Sciatic nerve (tissue), 2 donors: ENCODE measurements at places on chromosomes 16 and 17. TPM values are rescaled to one million over a fixed set of nuclear protein-coding genes. Genes with fewer than 3 reads are reported as not detected.
A peak's percentile ranks its signal among the peaks of the same experiment; 100 is the strongest.

DNA sequence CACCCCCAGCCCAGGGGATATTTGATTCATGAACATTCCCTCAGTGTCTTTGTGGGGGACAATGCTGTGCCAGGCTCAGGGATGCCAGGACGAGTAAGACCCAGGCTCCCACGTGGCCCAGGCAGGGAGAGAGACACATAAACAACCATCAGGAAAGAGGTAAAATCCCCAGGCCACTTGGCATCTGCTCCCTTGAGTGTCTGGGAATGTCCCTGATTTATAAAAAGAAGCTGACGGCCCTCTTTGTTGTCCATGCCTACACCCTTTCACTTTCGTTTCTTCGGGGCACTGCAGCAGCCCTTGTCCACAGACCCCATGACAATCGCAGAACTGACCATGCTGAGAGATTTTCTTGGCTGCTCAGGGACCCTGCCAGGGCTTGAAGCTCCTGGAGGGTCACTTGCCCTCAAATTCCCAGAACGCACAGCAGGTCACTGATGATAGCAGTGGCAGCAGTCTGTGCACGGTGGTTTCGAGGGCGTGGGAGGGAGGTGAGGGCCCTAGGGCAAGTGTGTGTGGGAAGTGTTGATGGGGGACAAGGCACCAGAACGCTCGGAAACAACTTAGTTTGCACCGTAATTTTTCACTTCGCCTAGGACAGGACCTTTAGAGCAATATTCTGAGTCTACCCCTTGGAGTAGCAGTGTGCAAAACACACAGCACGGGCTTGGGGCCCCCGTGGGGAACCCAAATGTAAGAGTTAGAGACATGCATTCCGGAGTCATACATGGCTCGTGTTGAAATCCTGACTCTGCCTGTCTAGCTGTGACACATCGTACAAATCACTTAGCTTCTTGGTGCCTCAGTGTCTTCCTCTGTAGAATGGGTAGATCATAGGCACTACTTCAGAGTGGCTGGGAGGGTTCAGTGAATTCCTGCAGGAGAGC lies 4.7 kb downstream of the NOD2 start:
- no peak for DNase-seq

DNA sequence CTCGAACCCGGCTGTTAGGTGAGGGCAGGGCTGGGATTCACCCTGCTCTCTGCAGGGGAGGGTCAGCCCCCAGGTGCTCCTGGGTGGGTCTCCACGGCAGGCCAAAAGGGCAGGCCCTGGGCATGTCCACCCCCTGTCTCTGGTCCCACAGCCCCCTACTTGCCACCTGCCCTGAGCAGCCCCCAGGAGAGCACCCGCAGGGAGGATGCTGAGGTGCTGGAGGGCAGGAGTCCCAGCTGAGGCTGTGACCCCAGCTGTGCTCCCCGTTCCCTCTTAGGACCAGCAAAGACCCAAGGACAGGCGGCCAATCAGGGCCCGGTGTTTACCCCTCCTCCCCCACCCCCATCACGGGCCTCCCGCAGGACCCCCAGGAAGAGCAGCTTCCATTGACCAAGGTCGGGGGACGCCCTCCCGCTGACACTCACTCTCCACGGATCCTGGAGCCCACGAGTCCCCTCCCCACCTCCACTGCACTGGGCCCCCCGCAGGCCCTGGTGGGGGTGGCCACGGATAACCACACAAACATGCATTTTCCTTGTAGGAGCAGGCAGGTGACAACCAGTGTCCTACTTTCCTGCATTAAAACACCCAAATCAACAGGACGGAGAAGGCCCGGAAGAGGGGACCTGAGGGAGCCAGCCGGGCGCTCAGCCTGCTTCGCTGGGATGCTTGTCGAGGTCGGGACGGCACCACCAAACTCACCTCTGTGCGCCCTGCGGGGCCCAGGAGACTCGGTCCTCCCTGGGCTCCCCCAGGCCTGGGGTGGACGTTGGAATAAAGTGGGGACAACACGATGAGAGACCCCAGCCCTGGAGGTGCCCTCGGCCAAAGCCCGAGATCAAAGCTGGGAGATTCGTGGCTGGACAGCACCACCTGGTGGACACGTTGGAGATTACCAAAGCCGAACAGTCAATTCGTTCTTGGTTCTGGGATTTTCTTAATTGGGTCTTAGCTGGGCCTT lies 22.5 kb upstream of the ENPP7 start:
- peak; percentile 80 for DNase-seq

DNA sequence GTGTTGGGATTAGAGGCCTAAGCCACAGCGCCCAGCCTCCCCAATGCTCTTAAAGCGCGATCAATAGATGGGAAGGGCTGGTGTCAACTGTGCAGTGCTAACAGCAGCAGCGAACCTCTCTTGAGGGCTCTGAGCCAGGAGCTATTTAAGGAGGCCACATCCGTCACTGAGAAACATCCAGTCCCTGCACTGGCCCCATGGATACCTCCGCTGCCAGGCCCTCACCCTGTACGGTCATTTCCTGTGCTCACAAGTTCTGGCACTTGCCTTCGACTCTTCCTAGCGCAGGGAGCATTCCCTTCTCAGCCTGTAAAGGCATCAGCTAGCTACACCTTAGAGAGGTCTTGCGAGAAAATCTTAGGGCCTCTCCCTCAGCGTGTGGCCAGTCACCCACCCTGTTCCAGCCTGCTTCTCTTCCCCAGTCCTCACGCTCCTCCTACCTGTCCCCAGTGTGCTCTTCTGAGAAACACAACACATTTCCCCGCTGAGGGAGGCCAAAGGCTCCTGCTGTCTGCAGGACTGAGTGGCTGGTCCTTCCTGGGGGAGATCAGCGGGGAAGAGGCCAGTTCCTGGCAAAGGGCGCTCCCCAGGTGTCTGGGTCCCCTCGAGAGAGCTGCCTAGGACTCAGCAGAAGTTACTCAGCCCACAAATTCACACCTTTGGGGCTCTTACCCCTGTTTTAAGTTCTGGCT lies 28.6 kb downstream of the GTF3C1 start:
- no peak for DNase-seq

GRCh38 chr17:43351691-43352090 lies 47.1 kb upstream of the ARL4D start:
- no peak for DNase-seq

GRCh38 chr17:3630781-3631180 lies 5.3 kb downstream of the SHPK start:
- no peak for DNase-seq

- no peak for DNase-seq
These were observed 17.2 kb upstream of the ATP2A3 start for GRCh38 chr17:3981455-3981854.

DNA sequence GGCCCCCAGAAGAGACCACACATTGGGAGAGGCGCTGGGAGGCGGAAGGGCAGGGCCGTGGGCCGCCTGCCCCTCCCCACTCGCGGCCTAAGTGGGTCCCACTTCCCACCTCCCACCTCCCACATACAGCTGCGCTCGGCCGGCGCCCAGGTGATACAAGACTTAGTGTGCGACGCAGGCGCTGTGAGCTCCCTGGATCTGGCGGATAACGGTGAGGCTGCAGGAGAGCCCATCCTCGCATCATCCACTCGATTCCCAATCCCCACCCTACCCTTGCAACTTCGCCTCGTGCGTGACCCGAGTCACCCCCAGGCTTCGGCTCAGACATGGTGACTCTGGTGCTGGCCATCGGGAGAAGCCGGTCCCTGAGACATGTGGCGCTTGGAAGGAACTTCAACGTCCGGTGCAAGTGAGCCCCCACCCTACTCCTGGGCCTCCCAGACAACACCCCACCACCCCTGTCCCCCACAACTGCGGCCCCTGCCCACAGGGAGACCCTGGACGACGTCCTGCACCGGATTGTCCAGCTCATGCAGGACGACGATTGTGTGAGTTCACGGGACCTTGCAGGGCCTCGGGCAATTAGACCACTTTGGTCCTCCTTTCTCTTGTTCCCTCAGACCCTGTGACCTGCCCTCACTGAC lies 3.9 kb downstream of the CARMIL2 start:
- no peak for DNase-seq

GRCh38 chr16:75024594-75024993 lies 25.8 kb downstream of the ZNRF1 start:
- no peak for DNase-seq

GRCh38 chr17:48258331-48258730 lies 150.8 kb downstream of the SNX11 start:
- no peak for DNase-seq

DNA sequence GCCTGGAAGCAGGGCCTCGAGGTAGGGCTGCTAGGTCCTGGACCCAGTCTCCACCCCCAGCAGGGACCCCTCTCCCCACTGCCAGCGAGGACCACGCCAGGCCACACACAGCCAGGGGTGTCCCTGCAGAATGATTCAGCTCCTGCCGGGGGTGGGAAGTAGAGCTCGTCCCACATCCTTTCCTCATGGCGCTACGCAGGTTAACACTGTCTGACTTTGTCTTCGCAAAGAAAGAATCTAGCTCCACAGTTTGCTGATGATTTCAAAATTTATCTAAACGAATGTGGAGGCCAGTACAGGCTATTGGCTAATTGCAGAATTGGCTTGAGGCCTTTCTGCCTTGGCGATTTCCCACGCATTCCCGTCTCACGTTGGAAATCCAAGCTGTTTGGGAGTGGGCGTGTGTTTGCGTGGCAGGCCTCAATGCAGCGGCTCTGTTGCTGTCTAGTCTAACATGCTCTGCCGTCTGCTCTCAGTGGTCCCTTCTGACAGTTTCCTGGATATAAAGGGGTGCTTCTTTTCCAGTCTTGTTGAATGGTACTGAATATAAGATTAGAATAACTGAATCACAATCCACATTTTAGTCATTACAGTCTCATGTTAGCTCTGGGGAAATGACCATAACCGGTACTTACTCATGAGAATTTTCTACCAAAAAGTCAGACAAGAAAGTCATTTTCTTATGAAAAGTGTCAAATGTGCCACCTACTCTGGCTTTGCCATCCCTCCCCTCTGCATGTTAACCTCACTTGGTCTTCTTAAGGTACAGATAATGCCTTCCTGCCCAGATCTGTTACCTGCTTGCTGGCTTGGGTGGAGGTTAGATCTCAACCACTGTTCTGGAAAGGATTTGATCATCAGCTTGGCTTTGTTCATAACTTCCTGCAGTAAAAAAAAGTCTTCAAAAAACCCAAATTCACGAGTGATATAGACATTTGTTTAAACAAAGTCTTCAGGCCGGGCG lies 252.4 kb downstream of the NTN1 start:
- DNase-seq, result peak; percentile 65

DNA sequence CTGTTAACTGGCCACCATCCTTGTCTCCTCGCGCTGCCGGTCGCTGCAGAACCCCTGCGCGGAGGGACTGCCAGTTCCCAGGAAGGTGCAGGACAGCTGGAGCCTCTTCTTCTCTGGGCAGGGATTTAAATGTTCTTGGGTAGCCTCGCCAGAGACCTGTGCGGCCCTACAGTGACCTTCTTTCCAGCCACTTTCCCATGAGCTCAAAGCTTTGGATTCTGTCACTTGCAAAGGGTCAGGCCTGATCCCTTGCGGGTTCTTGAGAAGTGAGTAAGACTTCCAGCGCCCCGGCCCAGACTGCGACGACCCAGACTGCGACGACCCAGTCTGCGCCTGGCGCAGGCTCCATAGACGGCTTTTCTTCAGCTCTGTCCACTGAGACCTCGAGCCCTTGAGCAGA lies 1.4 kb upstream of the SLFN5 start:
- DNase-seq, result peak; percentile 59

DNA sequence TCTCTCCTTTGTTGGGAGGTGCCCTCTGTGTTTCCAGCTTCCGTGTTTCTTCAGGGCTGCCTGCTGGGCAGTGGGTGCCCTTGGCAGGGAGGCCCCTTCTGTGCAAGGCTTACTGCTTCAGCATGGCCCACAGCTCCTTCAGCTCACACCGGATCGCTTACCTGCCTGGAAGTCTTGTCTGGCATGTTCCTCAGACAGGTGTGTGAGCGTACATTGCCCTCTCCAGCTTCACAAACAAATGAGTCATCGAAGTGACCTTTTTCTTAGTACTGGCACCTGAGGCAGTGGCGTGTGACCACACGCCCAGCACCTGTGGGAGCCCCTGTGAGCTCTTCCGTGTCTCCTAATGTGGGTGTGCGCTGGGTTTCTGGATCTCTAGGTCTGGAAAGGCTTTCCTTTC lies 3.5 kb downstream of the RAB40C start:
- DNase-seq, result no peak

GRCh38 chr17:44636562-44636961 lies 19.7 kb upstream of the MEIOC start:
- DNase-seq, result no peak

GRCh38 chr17:38447502-38448085 lies 19.3 kb downstream of the ARHGAP23 start:
- no peak for DNase-seq

DNA sequence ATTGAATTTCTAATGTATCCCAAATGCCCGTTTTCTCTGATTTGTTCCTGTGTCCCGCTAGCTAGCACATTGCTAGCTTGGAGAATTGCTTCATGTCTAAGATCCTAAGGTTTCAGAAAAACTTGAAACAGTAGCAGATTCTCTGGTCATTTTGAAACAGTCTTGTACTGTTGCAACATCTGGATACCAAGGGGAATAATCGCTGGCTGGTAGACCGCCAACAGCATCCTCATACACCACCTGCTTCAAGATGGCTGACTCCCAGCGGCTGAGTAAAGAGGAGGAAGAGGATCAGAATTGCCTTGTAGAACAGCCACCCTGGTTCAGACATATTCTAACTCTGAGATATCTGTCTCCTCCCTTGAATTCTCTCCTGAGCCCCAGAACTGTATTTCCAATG lies 226.7 kb upstream of the ELAC2 start:
- DNase-seq, result no peak

DNA sequence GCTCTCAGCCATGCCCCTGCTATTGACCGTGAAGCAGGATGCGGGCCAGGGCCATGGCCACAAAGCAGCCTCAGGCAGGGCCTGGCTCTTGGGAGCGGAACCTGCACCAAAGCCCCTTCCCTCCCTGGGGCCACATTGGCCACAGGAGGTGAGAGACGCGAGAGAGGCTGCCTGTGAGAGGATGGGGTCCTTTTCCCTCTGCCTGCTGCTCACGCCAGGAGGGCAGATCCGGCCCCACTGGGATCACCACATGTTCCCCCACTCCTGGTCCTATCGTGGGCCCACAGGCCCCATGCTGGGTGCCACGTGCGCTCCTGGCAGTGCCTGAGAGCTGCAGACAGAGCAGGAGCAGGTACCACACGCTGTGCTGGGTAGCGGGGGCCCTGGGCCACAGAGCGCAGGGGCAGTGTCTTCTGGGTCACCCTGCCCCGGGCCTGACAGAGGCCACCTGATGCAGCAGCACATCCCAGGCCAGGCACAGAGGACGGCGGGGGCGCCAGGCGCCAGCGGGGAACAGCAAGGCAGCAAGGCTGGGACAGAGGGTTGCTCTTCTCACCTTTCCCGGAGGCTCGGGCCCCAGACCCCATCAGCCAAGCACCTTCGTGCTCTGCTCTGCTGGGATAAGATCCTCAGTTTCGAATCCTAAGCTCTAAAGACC lies 9.2 kb upstream of the NUDT16L1 start:
- no peak for DNase-seq

CIBAR2 gene
- not detected for total RNA-seq

ALKBH5 gene
- total RNA-seq, result 96.3 TPM

ALOX15B gene
- not detected for total RNA-seq

ZG16B gene
- total RNA-seq, result not detected

OTOP2 gene
- not detected for total RNA-seq

CD7 gene
- 2.5 TPM for total RNA-seq

CCR7 gene
- total RNA-seq, result 1.4 TPM

CCDC200 gene
- 0.62 TPM for total RNA-seq

QPRT gene
- total RNA-seq, result 26.3 TPM

OVCA2 gene
- 12.9 TPM for total RNA-seq

CDRT15 gene
- total RNA-seq, result not detected

CPHXL2 gene
- total RNA-seq, result not detected
